ENCODE measurements at places on chromosomes 12 and 14. TPM values are rescaled to one million over a fixed set of nuclear protein-coding genes. Genes with fewer than 3 reads are reported as not detected.

GRCh38 chr12:96143392-96143791 lies 50.8 kb upstream of the ELK3 start:
- H3K27ac ChIP-seq = peak overlapping the region; percentile 3
- peaks cover 3% of the 10 kb centered on the region for H3K36me3 ChIP-seq
- no peak for DNase-seq
- H3K27me3 ChIP-seq = peaks cover 4% of the 10 kb centered on the region

- H3K27me3 ChIP-seq = peaks cover 7% of the 10 kb centered on the region
- H3K4me3 ChIP-seq = no peak overlapping the region
- H3K4me1 ChIP-seq = no peaks in the 10 kb centered on the region
- no peak for DNase-seq
- no peak overlapping the region for H3K27ac ChIP-seq
Measured at GRCh38 chr12:27480016-27480415, 33.5 kb downstream of the SMCO2 start.

GRCh38 chr14:44436458-44436857 lies 70.6 kb downstream of the FSCB start:
- H3K27me3 ChIP-seq = no peaks in the 10 kb centered on the region
- H3K4me1 ChIP-seq = no peaks in the 10 kb centered on the region
- H3K36me3 ChIP-seq = no peaks in the 10 kb centered on the region
- H3K4me3 ChIP-seq = no peak overlapping the region

GRCh38 chr14:76375947-76376404 lies at the start of gene ESRRB:
ESRRB (plus strand) TSS chr14:76376137; CDS start chr14:76376402, 265 bp downstream.
- no peak within 1 kb of the TSS for H3K27ac ChIP-seq
- peaks cover 70% of the 10 kb centered on the region for H3K27me3 ChIP-seq
- H3K36me3 ChIP-seq = no peaks in the 10 kb centered on the region
- DNase-seq = no peak
- H3K4me3 ChIP-seq = no peak within 1 kb of the TSS
- peaks cover 4% of the 10 kb centered on the region for H3K4me1 ChIP-seq

- H3K36me3 ChIP-seq = peaks cover 5% of the 10 kb centered on the region
- H3K4me3 ChIP-seq = no peak overlapping the region
Measured at GRCh38 chr14:104226421-104227383, 88.3 kb downstream of the KIF26A start.

DNA sequence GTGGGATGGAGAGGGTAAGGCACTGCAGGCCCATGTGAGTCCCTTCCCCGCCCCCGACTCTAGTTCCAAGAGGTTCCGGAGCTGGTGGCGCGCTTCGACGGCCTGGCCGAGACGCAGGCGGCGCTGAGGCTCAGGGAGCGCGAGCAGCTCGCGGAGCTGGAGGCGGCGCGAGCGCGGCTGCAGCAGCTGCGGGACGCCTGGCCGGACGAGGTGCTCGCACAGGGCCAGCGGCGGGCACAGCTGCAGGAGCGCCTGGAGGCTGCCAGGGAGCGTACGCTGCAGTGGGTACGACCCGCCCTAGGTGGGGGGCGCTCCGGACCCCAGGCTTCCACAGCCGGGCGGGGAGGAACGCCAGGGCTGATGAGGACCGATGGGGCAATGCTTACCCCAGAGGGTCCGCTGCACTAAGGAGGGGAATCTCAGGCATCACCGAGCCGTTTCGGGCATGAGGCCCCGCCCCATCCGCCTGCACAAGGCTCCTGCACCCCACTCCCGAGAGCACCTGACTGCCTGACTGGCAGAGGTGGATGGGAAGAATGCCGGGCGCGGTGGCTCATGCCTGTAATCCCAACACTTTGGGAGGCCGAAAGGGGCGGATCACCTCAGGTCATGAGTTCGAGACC lies 4.9 kb downstream of the CFAP73 start:
- H3K27me3 ChIP-seq = peaks cover 41% of the 10 kb centered on the region
- H3K36me3 ChIP-seq = peaks cover 4% of the 10 kb centered on the region
- no peak overlapping the region for H3K4me3 ChIP-seq

- no peak overlapping the region for H3K27ac ChIP-seq
- H3K27me3 ChIP-seq = no peaks in the 10 kb centered on the region
- no peak for DNase-seq
- no peak overlapping the region for H3K4me3 ChIP-seq
- H3K36me3 ChIP-seq = peaks cover 7% of the 10 kb centered on the region
Measured at GRCh38 chr12:6338955-6339354, 2.9 kb downstream of the TNFRSF1A start.

DNA sequence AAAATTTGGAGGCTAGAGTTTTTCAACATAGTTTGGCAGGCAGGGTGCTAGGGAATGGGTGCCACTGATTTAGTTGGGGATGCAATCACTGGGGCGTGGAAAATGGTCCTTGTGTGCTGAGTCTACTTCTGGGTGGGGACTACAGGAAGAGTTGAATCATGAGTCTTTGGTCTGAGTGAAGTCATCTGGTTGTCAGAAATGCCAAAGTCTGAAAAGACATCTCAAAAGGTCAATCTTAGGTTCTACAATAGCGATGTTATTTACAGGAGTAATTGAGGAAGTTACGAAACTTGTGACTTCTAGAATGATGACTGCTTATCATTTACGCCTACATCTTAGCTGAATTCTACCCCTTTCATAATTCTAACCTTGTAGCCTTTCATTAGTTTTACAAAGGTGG lies 209.1 kb downstream of the NUBPL start:
- no peak for DNase-seq
- no peaks in the 10 kb centered on the region for H3K36me3 ChIP-seq
- no peak overlapping the region for H3K27ac ChIP-seq

DNA sequence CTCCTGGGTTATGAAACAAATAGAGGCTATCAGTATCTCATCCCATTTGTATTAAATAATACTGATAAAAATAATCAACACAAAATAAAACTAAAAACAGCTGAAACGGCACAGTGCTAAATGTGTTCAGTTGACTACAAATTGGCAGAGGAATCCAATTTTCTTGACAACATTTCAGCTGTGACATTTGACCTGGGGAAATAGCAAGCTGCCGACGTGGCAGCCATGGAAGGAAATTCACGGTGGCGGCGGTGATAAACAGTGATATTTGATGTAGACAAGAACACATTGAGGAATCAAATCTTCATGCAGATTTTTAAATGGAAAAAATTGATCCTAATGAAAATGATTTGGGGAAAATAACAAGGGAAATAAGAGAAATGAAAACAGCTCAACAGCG lies 159.1 kb upstream of the RTL1 start:
- no peaks in the 10 kb centered on the region for H3K4me1 ChIP-seq
- no peaks in the 10 kb centered on the region for H3K27me3 ChIP-seq
- H3K4me3 ChIP-seq = no peak overlapping the region
- DNase-seq = no peak
- no peaks in the 10 kb centered on the region for H3K36me3 ChIP-seq

- H3K36me3 ChIP-seq = no peaks in the 10 kb centered on the region
- no peak overlapping the region for H3K27ac ChIP-seq
- H3K4me1 ChIP-seq = no peaks in the 10 kb centered on the region
Measured at GRCh38 chr12:80118565-80119324, 19.4 kb downstream of the OTOGL start.

DNA sequence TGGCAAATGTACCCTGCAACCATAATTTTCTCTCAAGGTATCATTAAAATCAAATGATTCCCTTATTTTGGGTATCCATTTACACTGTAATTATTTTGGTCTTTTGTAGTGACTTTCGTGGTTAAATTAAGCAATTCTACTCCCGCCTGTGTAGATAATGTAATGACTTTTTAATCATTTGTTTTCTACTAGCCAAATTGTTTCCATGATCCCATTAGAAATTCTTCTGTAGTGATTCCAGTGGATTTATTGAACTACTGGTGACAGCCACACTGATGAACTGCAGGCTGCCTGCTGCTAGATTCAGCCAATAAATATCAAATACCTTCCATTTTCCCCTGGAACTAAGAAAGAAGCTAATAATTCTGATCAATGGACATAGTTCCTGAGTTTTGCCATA lies 96.0 kb downstream of the WIF1 start:
- no peaks in the 10 kb centered on the region for H3K36me3 ChIP-seq
- peaks cover 4% of the 10 kb centered on the region for H3K27me3 ChIP-seq
- no peaks in the 10 kb centered on the region for H3K4me1 ChIP-seq
- H3K4me3 ChIP-seq = no peak overlapping the region

GRCh38 chr12:128534906-128535305 lies 267.9 kb downstream of the TMEM132C start:
- H3K27ac ChIP-seq = no peak overlapping the region
- H3K4me1 ChIP-seq = peaks cover 2% of the 10 kb centered on the region
- no peak for DNase-seq
- H3K4me3 ChIP-seq = no peak overlapping the region
- H3K36me3 ChIP-seq = no peaks in the 10 kb centered on the region

DNA sequence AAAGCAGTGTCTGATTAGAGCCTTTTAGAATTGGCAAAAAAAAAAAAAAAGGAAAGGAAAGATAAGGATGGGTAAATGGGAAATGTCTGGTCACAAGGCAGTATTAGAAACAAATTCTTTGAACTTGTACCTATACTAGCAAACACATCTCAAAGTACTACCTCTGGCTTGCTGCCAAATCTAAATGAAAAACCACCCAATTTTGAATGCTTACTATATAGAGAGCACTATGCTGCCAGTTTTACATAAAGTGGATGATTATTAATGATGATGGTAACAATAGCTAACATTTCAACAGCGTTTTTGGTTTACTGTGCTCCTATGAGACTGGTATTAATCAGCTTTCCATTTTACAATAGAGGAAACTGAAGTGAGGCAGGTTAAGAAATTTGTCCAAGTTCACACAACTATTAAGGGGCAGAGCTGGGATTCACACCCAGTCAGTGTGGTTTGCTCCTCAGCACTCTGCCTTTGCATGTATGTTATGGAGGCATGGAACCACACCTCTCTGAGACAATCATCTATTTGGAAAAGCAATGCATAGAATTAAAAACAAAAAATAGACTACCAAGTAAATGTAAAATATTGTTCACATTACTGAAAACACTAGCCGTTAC lies 34.2 kb downstream of the ATP2B1 start:
- H3K27ac ChIP-seq = no peak overlapping the region
- no peaks in the 10 kb centered on the region for H3K27me3 ChIP-seq
- H3K4me3 ChIP-seq = no peak overlapping the region
- DNase-seq = no peak

- no peaks in the 10 kb centered on the region for H3K4me1 ChIP-seq
- no peak overlapping the region for H3K4me3 ChIP-seq
- no peak for DNase-seq
- peaks cover 37% of the 10 kb centered on the region for H3K27me3 ChIP-seq
- H3K27ac ChIP-seq = no peak overlapping the region
Measured at GRCh38 chr14:95609398-95609990, 74.6 kb downstream of the GLRX5 start.

- DNase-seq = no peak
- H3K36me3 ChIP-seq = no peaks in the 10 kb centered on the region
- no peaks in the 10 kb centered on the region for H3K27me3 ChIP-seq
- no peak overlapping the region for H3K4me3 ChIP-seq
- no peak overlapping the region for H3K27ac ChIP-seq
- H3K4me1 ChIP-seq = no peaks in the 10 kb centered on the region
Measured at GRCh38 chr14:104146651-104147345, 8.4 kb downstream of the KIF26A start.

DNA sequence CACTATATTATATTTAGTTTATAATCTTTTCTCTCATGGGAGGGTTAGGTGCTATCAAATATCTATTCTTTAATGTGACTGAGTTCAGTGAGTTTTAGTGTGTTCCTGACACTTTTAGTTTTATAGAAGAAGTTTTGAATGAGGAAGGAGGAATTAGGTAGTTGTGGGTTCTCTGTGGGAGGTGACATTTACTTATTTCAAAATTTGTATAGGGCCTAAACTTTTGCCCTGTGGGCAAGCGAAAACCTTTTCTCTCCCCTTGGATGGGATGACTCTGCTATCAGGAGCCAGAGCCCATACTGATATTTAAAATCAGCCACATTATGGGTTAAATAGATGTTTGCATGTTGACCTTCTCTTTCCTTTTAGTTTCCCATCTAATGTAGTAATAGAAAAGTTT lies 43.6 kb downstream of the SPATS2 start:
- no peak overlapping the region for H3K4me3 ChIP-seq
- DNase-seq = no peak
- no peaks in the 10 kb centered on the region for H3K4me1 ChIP-seq
- H3K27ac ChIP-seq = no peak overlapping the region

GRCh38 chr12:20557096-20557495 lies 138.0 kb upstream of the SLCO1C1 start:
- no peaks in the 10 kb centered on the region for H3K4me1 ChIP-seq
- no peaks in the 10 kb centered on the region for H3K36me3 ChIP-seq
- no peak for DNase-seq
- H3K27ac ChIP-seq = no peak overlapping the region
- H3K4me3 ChIP-seq = no peak overlapping the region
- no peaks in the 10 kb centered on the region for H3K27me3 ChIP-seq

DNA sequence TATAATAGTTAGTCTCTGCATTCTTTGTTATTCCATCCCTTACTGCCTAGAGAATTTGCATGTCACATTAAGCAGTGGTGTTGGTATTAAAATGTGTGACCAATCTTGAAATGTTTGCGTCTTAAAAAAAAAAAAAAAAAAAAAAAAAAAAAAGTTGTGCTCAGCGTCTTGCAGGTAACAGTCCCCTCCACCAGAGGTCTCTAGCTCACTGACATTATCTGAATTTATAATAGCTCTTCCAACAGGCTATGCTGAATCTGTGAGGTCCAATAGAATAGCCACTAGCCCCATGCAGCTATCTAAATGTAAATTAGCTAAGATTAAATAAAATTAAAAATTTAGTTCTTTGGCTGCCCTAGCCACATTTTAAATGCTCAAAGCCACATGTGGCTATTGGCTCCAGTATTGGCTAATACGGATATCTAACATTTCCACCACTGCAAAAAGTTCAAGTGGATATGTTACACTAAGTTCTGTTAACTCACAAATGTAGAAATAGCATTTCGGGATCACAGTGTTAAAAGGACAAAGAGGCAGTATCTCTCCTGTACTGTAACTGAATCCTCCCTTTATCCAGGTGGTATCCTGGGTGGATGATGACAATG lies 28.7 kb downstream of the NKX2-8 start:
- peaks cover 2% of the 10 kb centered on the region for H3K27me3 ChIP-seq
- no peak for DNase-seq
- no peaks in the 10 kb centered on the region for H3K36me3 ChIP-seq
- no peak overlapping the region for H3K27ac ChIP-seq
- no peaks in the 10 kb centered on the region for H3K4me1 ChIP-seq

Gene ACSS3
- not detected for total RNA-seq

Gene KCNH5
- not detected for total RNA-seq

Gene CPNE8
- total RNA-seq = 2.4 TPM

Gene FAM181A
- total RNA-seq = not detected

Gene SLC15A4
- 26.0 TPM for total RNA-seq

Gene GOLGA3
- 60.4 TPM for total RNA-seq

Gene ADIPOR2
- total RNA-seq = 63.5 TPM

Gene PMCH
- total RNA-seq = 9.6 TPM

Gene FAIM2
- 0.05 TPM for total RNA-seq

Gene COX14
- 64.5 TPM for total RNA-seq

Data from activated CD8-positive, alpha-beta memory T cell treated with anti-CD3 and anti-CD28 coated beads, Interleukin-2, amount 10 ng/mL, durations not matched to agents 7 days and 5 days (primary cell).